ENCODE measurements at places on chromosomes 1 and 21. TPM values are rescaled to one million over a fixed set of nuclear protein-coding genes. Genes with fewer than 3 reads are reported as not detected.

Gene ALPL
- total RNA-seq: 15.7 TPM

Gene SPOCD1
- total RNA-seq: 48.9 TPM

Gene PLA2G2D
- total RNA-seq: not detected

Gene NOS1AP
- 0.97 TPM for total RNA-seq

Gene KIF2C
- 13.6 TPM for total RNA-seq

Gene SERTAD4
- total RNA-seq: not detected

Gene DCDC2B
- not detected for total RNA-seq

Gene TMEM82
- total RNA-seq: not detected

Gene CORT
- total RNA-seq: 0.26 TPM

Gene CALML6
- 0.22 TPM for total RNA-seq

Gene CFHR3
- total RNA-seq: 0.11 TPM

Gene CYP4Z1
- total RNA-seq: under 0.01 TPM

Gene TNFRSF8
- 0.22 TPM for total RNA-seq

Gene EXTL1
- 0.26 TPM for total RNA-seq

Gene CFHR1
- total RNA-seq: 1.5 TPM

Gene ORC1
- total RNA-seq: 2.4 TPM

Gene NBPF11
- total RNA-seq: 7.1 TPM

Gene GLIS1
- total RNA-seq: 3.8 TPM

Gene CFAP74
- not detected for total RNA-seq

Gene LRRC3
- total RNA-seq: 0.26 TPM

Gene OR14A2
- not detected for total RNA-seq

Gene RBP7
- not detected for total RNA-seq

Gene RGS18
- total RNA-seq: not detected

Gene PTPRC
- under 0.01 TPM for total RNA-seq

Gene HLX
- total RNA-seq: 6.4 TPM

Gene LRRC38
- total RNA-seq: not detected

Gene SPATA45
- 0.39 TPM for total RNA-seq

Gene ZNF687
- 14.1 TPM for total RNA-seq

Gene TTLL7
- 13.9 TPM for total RNA-seq

Gene PPM1J
- total RNA-seq: 0.65 TPM

Gene SLAMF7
- not detected for total RNA-seq

Gene APCS
- total RNA-seq: not detected

Gene ACKR1
- total RNA-seq: not detected

Gene VASH2
- 0.43 TPM for total RNA-seq

Gene SUSD4
- total RNA-seq: 0.32 TPM

Gene LIPI
- not detected for total RNA-seq

Gene GPR137B
- total RNA-seq: 20.5 TPM

Gene SFN
- 0.78 TPM for total RNA-seq

Gene FAAP20
- 16.6 TPM for total RNA-seq
